H7 (cell line): ENCODE measurements at places on chromosomes 3 and 15. TPM values are rescaled to one million over a fixed set of nuclear protein-coding genes. Genes with fewer than 3 reads are reported as not detected.

CMTM7 gene
- 15.3 and 17.7 TPM in 2 replicates for total RNA-seq

DISP2 gene
- 0.04 and 0.52 TPM in 2 replicates for total RNA-seq

STAC gene
- 5.2 and 7.1 TPM in 2 replicates for total RNA-seq

CEMIP gene
- 0.03 TPM in 1 of 2 replicates, not detected in the other for total RNA-seq

GMNC gene
- 0.07 TPM in 1 of 2 replicates, not detected in the other for total RNA-seq

KCNMB3 gene
- 0.21 and 0.48 TPM in 2 replicates for total RNA-seq

SMCO1 gene
- not detected in 2 replicates for total RNA-seq

PFKFB4 gene
- 11.4 and 22.0 TPM in 2 replicates for total RNA-seq

TBL1XR1 gene
- total RNA-seq, result 119 and 156 TPM in 2 replicates

ATP13A5 gene
- total RNA-seq, result 0.03 TPM in 1 of 2 replicates, not detected in the other

CCDC54 gene
- total RNA-seq, result not detected in 2 replicates

HRG gene
- total RNA-seq, result 0.14 TPM in 1 of 2 replicates, not detected in the other

GOLGA8N gene
- 0.80 and 0.81 TPM in 2 replicates for total RNA-seq

HOMER2 gene
- total RNA-seq, result 7.0 and 13.9 TPM in 2 replicates

REC114 gene
- not detected in 2 replicates for total RNA-seq

LEKR1 gene
- 0.38 TPM in 1 of 2 replicates, not detected in the other for total RNA-seq

GRCh38 chr3:54967731-54968161, 39.9 kb upstream of the LRTM1 start:
- no peak for DNase-seq

GRCh38 chr3:133851931-133852330, 43.8 kb downstream of the RAB6B start:
- DNase-seq, result no peak

- no peak for DNase-seq
Measured at GRCh38 chr3:41328926-41329325, 129.6 kb downstream of the CTNNB1 start.

- DNase-seq, result no peak
Measured at GRCh38 chr15:100705841-100706240, 103.5 kb downstream of the ASB7 start.

DNA sequence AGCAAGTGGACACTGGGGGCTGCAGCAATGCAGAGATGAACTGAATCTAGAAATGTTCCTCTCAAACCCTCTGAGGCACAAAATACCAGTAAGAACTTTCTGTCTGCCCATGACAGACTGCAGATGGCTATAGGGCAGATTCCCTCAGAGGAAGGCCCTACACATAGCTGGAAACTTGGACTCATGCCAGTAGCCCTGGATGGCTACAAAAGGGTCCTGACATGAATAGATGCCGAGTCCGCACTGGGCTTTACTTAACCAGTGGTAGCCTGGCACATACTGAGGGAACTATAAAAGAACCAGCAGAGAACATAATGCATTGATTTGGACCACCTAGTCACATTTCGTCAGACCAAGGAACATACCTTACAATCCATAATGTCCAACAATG, 66.7 kb downstream of the C3orf80 start:
- DNase-seq, result no peak

DNA sequence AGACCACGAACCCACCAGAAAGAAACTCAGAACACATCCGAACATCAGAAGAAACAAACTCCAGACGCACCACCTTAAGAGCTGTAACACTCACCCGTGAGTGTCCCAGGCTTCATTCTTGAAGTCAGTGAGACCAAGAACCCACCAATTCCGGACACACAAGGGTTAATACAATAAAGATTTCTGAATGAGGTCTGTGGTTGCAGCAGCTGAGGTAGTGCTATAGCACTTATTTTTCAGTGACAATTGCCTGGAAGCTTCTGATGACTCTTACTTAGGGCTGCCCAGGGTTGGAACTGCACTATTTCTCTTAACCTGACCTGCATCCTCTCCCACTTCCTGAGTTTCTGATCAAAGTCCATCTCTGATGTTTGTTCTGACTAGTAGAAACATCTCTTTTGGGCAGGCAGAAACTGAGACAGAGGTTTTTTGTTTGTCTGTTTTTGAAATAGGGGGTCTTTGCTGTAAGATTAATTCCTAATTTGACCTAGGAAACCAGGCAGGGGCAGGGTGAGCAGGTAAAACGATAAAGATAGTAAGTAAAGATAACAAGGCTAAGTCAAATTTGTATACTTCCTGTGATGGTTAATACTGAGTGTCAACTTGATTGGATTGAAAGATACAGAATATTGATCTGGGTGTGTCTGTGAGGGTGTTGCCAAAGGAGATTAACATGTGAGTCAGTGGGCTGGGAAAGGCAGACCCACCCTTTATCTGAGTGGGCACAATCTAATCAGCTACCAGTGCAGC, 169.1 kb downstream of the GAP43 start:
- no peak for DNase-seq

GRCh38 chr3:143502081-143502480, 346.2 kb downstream of the SLC9A9 start:
- no peak for DNase-seq

- DNase-seq, result no peak
Measured at GRCh38 chr15:101314336-101315125, 19.5 kb upstream of the SNRPA1 start.

DNA sequence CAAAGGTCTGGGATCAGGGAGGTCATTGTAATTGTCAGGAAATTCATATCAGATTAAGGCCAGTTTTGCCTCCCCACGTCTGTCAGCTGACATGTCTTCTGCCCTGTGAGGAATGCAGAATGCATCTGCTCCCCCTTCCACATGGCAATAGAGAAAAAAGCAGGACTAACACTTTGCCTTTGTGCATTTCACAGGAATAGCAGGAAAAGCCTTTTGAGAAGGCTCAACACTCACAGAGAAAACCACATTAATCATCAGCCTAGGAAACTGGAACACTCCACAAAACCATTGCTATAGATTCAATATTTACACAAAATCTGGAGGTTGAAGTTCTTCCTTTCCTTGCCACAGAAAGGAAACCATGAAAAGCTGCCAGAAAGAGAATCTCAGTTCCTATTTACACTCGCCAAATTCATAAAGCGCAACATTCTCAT, 165.2 kb upstream of the HES1 start:
- DNase-seq, result no peak

- no peak for DNase-seq
Measured at GRCh38 chr3:144053121-144053520, 81.5 kb downstream of the DIPK2A start.

- no peak for DNase-seq
Measured at GRCh38 chr3:105613120-105613519, 246.4 kb downstream of the ALCAM start.

DNA sequence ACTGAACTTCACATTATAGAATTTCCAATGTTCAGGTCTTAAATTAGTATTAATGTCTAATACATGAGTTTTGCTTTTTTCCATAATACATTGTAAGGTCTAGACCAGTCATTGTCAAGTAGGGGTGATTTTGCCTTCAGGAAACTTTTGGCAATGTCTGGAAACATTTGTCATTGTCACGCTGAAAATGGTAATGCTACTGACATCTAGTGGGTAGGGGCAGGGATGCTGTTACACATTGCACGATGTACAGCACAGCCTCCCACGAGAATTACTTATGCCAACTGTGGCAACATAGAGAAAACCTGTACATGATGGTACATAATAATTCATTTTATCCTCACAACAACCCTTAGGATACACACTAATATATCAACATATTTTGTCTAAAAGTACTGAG, 384.1 kb downstream of the CADM2 start:
- peak; percentile 2 for DNase-seq

DNA sequence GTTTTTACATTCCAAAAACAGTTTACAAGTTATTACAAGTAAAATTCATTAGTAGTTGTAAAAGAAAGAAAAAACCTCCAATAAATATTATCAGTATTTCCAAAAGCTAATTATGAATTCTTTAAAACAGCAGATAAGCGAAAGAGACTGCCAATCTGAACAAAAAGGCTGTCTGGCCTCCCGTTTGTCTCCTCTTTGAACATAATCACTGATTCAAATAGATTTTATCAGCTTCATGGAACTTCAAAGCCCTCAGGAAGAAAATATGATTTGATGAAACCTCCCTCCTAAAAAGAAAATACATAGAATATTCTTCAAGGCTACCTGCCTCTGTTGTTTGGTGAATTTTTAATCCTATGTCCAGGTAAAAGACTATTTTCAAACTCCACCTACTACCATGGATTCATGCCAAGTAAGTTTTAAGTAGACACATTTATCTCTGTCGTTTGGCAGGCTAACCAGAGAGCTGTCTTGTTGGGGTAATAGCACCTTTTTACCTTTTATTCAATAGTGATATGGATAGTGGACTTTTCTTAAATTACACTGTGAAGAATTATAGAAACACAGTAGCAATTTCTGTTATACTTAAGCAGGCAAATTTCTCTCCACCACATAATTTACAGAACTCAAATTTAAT, 35.0 kb downstream of the SATB1 start:
- no peak for DNase-seq

DNA sequence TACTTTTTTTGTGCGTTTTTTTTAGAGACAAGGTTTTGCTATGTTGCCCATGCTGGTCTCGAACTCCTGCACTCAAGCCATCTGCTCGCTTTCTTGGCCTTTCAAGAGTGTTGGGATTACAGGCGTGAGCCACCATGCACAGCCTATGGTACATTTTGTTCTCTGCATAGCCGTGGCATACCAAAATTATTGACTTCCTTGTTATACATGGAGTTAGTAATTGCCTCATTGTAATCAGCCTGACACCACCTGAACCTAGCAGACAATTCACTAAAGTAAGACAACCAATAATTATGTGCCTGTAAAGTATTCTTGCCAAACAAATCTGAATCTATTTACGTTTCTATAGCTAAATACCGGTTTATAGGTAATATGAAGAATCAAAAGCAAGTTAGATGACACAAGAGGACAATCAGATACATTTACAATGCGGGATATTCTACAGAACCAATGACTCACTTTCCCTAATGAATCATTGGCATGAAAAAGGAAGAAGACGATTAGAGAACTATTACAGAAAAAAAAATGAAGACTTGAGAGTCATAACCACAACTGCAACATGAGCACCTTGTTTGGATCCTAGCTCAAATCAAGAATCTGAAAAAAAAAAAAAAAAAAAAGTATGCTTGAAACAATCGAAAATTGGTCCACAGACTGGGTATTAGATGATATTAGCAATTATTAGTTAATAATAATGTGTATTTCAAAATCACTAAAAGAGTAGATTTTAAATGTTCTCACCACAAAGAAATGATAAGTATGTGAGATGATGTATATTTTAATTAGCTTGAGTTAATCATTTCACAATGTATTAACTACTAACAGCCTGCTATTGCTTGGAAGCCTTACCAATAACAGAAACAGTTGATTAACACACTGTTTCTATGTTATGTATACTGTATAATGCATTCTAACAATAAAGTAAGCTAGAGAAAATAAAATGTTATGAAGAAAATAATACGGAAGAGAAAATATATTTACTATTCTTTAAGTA, 7.1 kb downstream of the GUCA1C start:
- no peak for DNase-seq

- DNase-seq, result no peak
Measured at GRCh38 chr3:8648909-8649741, 4.5 kb upstream of the SSUH2 start.

DNA sequence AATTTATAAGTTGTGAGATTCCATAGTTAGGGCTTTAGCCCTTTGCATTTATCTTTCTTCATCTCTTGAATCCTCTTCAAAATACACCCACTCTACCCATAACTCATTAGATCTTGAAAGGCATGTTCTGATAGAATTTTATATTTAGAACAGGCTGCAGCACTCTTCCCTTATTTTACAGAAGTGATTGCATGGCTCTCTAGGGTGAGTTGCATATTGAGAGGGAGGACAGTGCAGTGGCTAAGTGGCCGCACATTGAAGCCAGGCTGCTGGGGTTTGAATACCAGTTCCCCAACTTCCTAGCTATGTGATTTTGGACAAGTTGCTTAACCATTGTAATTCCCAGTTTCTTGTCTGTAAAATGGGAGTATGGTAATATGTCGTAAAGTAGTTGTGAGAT, 2.5 kb downstream of the CD86 start:
- DNase-seq, result no peak

- no peak for DNase-seq
Measured at GRCh38 chr3:112786002-112786590, 60.6 kb downstream of the CD200R1L start.

GRCh38 chr3:96960661-96961330, 146.4 kb downstream of the EPHA6 start:
- DNase-seq, result no peak

DNA sequence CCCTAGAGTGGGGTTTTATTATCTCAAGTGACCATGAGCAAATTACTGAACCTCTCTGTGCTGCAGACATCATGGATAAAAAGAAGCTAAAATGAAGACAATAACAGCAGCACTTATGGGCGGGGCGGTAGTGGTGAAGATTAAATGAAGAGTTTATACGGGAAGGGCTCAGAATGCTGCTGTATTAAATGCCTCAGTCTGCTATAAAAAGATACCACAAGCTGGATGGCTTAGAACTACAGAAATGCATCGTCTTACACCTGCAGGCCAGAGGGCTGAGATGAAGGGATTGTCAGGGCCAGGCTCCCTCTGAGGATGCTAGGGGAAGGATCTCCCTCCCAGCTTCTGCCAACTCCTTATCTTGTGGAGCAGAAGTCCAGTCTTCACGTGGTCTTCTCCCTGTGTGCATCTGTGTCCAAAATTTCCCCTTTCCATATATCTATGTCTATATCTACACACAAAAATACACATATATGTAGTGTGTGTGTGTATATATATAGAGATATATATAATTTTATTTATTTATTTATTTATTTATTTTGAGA, 2.9 kb downstream of the ALG1L2 start:
- DNase-seq, result no peak

DNA sequence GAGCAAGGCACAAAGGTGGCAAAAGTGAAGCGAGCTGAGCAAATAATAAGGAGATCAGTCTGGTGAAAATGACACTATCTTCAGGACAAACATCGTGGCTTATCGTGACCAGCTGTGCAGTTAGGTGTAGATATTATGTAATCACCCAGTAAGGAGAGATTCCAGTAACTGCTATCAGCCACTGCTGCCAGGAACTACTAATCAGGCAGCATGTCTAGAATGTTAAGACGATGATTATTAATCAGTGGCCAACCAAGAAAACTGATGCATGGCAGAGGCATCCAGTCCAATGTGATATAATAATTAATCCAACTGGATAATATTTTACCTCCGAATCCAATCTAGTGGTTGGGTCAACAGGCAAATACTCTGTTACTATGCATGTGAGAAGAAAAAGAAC, 252.7 kb upstream of the ZPLD1 start:
- DNase-seq, result no peak

GRCh38 chr3:195247086-195247862, 23.7 kb downstream of the XXYLT1 start:
- DNase-seq, result no peak

GRCh38 chr15:55527150-55527549, 19.1 kb upstream of the DNAAF4 start:
- no peak for DNase-seq
